Fibroblast of skin of left biceps (primary cell): ENCODE measurements at places on chromosomes 16 and 17.

GRCh38 chr17:74274060-74274708 lies at the start of gene DNAI2:
DNAI2 (plus strand) TSS chr17:74274234; CDS start chr17:74281818, 7,584 bp downstream.
- DNase-seq, result no peak

DNA sequence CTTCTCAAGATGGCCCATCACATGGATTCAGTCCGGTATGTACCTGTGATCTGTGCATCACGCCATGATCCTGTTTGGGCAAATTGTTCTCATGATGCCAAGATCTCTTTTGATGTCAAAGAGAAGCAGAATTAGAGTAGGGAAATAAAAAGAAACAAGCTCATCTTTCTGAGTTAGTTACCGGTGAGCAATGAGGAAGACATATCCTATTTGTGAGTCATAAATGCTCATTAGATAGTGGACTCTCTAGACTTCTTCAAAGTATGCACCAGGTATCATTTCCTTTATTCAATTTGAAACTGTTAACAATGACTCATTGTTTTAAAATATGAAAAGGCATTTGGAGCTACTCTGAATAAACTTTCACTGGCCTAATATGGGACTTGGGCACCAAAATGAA lies 8.0 kb upstream of the KRTAP4-12 start:
- DNase-seq, result no peak

GRCh38 chr17:7034955-7035590 lies 742 bp upstream of the SLC16A13 start:
- DNase-seq, result no peak

DNA sequence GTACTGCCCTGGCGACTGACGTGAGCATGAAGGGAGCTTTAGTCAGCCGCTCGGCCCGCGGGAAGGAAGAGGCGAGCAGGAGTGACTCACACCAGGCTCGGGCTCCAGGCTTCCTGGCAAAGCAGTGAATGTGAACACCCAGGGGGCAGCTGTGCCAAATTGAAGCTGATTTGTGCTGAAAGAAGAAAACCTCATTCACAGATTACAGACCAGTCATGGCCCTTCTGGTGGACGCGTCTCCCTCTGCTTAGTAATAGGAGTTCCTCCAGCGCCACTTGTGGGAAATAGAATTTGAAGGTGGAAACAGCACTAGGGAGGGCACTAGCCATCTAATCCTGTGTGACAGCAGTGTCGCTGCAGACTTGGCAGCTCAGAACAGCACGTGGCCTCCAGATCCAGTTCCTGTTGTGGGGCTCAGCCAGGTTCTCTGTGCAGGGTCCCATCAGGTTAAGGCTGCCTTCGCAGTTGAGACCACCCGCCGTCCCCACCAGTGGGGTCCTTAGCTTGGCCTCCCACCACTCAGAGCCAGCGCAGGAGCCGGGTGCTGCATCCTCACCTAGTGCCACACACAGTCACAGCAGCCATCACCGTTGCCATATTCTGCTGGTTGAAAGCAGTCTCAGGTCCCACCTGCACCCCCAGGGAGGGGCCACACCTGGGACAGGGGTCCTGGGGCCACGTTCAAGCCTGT lies 164.5 kb upstream of the CHMP6 start:
- DNase-seq, result peak; percentile 72

- no peak for DNase-seq
Observed at GRCh38 chr16:30472328-30472942, at the start of gene ITGAL. ITGAL (plus strand) TSS chr16:30472742; CDS start chr16:30472838, 96 bp downstream.

DNA sequence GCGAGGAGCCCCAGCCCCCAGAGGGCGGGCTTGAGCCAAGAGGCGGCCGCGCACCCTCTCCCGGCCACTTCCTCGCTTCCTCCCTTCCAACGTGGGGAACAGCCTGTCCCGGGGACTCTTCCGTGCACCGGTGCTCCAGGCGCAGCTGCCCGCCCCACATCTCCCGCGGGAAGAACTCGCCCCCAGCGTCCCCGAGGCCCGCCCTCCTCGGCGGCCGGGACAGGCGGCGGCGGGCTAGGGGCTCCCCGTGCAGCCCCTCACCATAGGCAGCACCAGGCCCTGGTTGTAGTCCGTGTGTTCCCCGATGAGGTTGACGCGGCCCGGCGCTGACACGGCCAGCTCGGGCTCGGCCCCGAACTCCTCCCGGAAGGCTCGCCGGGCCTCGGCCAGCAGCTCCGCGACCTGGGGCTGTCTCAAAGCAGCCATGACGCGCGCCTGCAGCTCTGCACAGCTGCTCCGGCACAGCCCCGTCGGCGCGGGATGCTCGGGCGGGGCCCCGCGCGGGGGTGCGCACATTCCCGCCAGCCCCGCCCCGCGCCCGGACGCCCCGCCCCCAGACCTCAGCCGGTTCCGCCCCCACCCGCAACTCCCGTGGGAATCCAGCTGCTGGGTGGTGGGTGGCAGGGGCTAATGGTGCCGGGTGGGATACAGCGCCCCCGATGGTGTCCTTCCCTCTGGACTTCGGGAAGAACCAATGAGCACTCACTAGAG lies at the start of gene GALK1:
Gene GALK1, minus strand, starts transcription at position 482 of the 711 bp plus-strand sequence. Its CDS starts 56 bp downstream, at position 426.
- no peak for DNase-seq

- DNase-seq, result no peak
Observed at GRCh38 chr16:65196420-65197075, 74.7 kb upstream of the CDH11 start.

- no peak for DNase-seq
Observed at GRCh38 chr16:11582157-11582814, 4.4 kb downstream of the LITAF start.

DNA sequence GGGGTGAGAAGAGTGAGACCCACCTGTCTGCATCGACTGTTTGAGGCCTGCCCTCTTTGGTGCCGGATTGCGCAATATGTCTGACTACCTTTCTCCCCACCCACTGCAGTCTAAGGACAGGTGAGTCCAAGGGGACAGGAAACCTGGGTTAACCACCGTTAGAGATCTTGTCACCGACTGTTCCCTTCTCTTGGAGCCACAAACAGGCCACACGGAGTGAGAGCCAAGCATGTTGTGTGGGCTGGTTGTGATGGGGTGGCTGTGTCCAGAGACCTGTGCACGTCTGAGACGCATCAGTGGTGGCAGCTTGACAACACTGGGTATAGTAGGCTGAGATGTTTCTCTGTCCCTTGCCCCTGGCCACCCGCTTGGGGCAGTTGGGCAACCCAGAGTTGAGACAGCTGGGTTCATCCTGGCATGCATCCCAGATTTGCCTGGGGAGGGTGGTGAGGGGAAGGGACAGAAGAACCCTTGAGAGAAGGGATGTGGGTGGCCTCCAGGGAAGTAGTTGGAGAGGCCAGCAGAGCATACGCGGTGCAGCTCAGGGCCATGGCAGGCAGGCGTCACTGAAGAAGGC lies 21.4 kb downstream of the MPRIP start:
- DNase-seq, result no peak
